ENCODE measurements at places on chromosomes 1 and 21.

GRCh38 chr1:16294219-16295212 lies 57.5 kb upstream of the CPLANE2 start:
- no peak for DNase-seq

- no peak for DNase-seq
Observed at GRCh38 chr1:24866211-24867083, 63.6 kb downstream of the RUNX3 start.

DNA sequence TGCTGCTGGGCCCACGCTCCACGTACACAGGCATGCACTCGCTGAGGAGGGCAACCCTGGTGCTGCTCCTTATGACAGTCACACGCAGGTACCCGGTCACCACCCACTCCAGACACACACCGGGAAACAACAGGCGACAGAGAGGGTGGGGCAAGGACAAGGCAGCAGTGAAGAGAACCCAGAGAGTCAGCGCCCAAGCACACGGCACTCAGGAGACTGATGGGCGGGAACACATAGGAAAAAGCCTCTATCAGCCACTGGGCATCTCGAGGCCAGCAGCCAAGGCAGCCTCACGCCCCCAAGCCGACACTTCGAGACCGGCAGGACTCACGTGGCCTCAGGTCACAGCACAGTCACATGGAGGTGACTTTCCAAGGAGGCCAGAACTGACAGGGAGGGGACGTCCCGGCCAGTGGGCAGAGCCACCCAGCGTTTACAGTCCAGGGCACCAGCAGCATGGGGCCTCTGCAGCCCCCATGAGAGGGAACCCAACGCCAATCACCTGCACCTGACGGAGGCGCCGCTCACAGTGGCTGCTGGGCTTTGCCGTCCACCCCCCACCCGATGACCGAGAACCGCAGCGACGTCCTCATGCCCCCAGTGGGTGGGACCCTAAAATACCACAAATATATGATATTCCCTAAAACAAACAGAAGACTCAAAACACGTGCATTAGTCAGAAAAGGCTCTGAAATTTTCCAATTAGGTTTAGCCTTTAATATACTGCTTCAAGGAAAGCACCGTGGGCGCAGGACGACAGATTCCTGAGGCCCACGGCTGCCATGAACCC lies 19.7 kb downstream of the PTTG1IP start:
- no peak for DNase-seq

DNA sequence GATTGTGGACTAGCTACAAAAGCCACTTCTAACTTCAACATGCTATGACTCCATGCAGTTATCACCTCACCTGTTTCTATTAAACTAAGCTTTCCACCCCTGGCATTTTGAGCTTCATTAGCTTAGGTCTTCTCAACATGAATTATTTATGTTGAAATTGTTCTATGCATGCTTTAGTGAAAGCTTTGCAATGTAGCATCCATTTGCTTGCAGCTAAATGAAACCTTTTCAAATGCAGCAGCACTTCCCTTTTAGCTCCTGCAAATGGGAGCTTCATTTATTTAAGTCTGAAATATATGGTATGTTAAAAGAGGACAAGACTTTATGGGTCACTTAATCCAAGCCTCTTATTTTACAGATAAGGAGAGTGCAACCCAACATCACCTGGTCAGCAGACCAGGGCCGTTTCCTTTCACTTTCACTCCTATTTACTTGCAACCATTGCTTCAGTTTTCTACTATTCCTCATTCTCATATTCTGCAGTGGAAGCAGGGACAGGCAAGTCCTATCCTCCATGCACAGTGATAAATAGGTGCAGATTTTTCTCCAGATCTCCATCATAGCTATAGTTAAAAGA lies 56.4 kb upstream of the SAMSN1 start:
- DNase-seq = no peak

DNA sequence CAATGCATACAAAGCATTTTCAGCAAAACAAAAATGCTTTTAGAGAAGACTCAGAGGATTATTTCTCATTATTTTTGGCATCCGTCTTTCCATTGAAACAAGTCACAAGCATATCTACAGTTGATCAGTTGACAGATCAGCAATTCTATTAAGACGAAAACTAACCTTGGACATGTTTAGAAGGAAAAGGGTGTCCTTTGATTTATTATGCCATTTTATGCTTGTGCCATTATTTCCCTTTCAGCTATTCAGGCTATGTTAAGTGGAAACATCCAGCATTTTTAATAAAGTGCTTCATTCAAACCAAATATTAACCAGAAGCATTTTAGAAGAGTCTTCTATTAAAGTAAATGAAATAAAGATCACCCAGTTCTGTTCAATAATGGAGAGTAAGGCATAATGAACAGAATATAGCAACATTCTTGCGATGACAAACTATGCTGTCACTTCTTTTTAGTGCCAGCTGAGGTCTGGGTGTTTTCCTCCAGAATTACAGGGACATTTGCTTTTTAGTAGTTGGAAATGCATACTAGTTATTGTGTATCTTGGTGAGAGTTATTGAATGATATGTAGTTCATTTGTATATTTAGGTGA lies 481.4 kb downstream of the PLA2G4A start:
- DNase-seq = no peak

GRCh38 chr1:109910123-109910962 lies at the start of gene CSF1:
Gene CSF1, plus strand, starts transcription at chr1:109910849. Its CDS starts 175 bp downstream, at chr1:109911024.
- no peak for DNase-seq

DNA sequence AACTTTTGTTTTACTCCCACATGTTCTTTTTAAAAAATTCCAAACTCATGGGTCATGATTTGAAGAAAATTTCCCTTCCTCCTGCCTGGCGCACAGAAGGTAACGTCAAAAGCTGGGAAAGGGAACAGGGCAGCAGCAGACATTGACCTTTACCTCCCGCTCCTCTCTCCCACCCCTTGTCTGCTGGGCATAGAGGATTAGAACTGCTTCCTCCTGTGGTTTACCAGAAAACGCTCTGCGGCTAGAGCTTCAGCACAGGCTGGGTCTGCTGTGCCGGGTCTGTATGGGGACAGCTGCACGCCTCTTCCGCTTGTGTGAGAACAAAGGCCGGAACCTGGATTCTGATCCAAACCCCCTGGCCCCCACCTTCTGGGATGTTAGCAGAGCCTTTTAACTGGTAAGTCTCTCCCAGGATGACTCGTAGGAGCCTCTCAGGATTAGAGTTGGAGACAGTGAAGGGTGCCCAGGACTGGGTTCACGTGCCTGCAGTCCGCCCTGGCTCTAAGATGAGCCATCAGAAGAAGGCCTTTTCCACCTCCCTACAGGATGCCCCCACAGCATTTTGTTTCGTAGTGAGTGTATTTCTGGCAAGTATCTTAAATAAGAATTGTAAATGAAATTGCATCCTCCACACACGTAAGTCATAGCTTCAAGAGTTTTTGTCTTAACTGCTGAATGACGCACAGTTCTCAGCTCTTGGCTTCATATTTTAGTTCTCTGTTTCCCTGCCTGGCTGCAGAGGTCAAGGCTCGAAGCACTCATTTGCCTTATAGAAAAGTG lies 5.2 kb downstream of the H6PD start:
- DNase-seq = no peak

DNA sequence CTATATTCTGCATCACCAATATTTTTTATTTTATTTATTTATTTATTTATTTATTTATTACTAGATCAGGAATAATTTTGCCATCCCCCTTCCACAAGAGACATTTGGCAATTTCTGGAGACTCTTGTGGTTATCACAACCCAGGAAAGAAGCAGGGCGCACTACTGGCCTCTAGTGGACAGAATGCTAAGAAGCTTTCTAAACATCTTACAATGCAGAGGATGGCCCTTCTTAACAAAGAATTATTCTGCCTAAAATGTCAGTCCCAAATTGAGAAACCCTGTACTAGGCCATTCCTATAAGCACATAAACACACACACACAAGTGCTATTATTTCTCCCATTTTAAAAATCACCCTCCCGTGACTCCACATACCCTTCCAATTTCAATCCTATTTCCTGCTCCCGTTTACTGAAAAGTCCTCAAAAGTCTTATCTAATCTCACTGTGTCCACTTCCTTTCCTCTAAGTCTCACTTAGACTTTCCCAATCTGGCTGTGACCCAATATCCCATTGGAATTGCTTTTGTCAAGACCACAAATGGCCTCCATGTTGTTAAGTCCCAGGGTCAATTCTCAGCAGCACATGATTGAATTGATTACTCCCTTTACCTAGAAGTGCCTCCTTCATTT lies 43.7 kb upstream of the RNF11 start:
- peak; percentile 66 for DNase-seq

- DNase-seq = no peak
Observed at GRCh38 chr1:176791906-176792305, 328.9 kb downstream of the PAPPA2 start.

- DNase-seq = no peak
Observed at GRCh38 chr1:231628207-231628876, 1.8 kb downstream of the DISC1 start.

DNA sequence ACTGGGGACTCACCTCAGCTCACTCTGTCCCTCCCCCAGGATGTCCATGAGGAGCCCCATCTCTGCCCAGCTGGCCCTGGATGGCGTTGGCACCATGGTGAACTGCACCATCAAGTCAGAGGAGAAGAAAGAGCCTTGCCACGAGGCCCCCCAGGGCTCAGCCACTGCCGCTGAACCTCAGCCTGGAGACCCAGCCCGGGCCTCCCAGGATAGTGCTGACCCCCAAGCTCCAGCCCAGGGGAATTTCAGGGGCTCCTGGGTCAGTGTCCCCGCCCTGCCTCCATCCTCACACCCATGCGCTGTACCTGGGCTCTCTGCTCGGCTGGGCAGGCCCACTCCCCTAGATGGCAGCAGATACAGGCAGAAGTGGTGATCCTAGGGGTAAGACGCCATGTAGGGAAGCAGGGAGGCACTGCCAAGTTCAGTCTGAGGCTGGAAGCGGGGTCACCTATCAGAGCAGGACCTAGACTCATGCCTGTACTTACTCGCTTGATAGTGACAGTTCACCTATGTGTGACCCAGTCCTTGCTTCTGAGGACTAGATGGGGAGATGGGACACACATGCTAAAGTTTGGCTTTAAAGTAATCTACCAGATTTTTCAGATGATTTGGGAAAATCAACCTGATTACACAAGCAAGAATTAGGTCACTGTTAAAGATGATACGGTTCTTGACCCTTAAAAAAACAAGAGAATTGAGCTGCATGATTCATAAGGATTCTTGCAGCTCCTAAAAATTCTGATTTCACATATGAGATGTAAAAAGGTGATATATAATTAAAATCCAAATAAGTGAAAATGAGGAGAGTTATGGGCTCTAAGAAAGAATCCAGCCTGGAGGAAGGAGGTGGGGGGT lies 38.7 kb downstream of the ETNK2 start:
- DNase-seq = no peak

DNA sequence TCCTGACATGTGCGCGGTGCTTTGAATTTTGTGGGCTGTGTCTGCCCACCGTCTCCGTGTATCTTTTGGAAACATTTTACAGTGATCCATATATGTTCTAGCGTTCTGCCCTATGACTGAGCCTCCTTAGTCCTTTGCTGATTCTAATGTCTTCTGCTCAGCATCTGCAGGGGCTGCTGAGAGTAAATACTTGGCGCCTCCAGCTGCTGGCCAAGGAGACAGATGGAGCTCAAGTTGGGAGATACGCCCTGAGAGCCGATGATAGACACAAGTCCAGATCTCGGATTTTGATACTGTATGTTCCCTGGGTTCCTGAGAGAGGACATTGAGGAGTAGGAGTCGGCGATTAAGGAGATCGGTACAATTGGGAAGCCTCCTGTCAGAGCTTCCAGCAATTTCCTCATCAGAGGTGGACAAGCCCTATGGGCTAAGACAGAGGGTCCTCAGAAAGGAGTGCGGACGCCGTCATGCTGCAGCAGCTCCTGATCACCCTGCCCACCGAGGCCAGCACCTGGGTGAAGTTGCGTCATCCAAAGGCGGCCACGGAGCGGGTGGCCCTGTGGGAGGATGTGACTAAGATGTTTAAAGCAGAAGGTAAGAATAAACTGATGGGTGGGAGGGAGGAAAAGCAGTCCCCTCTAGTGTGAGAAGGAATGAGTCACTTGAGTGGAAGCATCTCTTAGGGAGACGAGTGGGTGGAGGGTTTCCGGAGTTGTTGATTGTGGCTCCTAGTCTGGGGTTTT lies 390 bp downstream of the ZFP69B start:
- no peak for DNase-seq

GRCh38 chr1:29197590-29197924 lies 15.9 kb upstream of the SRSF4 start:
- DNase-seq = no peak

GRCh38 chr1:229432905-229433304 lies 989 bp downstream of the ACTA1 start:
- no peak for DNase-seq

- DNase-seq = no peak
Observed at GRCh38 chr1:39165049-39165448, 39.4 kb upstream of the MACF1 start.

- peak; percentile 16 for DNase-seq
Observed at GRCh38 chr1:77378723-77379535, 97.1 kb downstream of the AK5 start.

DNA sequence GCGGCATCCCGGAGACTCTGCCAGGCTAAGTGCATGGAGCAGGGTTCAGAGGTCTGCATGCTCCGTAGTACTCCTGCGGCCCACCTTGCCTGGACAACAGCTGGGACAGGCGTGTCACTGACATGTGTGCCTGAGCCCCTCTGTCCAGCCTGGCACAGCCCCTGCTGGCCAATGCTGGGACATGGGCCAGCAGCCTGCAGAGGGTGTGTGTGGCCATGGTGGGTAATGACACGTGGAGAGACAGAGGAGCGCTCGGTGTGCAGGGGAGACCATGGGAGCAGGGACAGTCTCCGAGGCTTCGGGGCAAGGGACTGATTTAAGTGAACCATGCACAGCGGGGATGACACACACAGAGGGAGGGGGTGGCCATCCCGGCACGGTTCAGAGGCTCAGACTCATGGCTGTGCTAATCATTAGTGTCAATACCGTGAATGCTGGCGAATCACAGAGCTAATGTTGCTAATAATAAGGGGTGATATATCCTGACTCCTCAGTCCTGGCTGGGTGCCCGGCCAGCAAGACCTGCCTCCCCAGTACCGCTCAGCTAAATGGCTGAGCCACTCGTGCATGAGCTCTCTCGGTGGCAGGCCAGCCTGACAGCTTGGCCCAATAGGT lies 41.5 kb downstream of the IGSF21 start:
- DNase-seq = no peak

- no peak for DNase-seq
Observed at GRCh38 chr1:101632548-101633272, 364.0 kb downstream of the OLFM3 start.

DNA sequence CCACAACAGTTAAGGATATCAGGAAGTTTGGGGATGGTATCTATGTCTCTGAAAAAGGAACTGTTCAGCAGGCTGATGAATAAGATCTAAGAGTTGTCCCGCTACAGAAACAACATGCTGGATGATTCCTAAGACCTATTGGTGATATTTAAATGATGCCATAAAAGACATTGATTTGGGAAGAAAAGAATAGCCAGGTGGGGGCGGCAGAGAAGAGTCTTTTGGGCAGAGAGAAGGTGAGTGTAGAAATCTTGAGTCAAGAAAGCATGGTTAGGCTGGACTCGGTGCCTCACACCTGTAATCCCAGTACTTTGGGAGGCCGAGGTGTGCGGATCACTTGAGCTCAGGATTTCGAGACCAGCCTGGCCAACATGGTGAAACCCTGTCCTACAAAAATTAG lies 11.8 kb upstream of the TMEM201 start:
- DNase-seq = no peak

- no peak for DNase-seq
Observed at GRCh38 chr1:84339503-84339902, 38.0 kb downstream of the SAMD13 start.

Data from NCI-H774 (cell line).